ENCODE measurements at places on chromosomes 5 and 9.

DNA sequence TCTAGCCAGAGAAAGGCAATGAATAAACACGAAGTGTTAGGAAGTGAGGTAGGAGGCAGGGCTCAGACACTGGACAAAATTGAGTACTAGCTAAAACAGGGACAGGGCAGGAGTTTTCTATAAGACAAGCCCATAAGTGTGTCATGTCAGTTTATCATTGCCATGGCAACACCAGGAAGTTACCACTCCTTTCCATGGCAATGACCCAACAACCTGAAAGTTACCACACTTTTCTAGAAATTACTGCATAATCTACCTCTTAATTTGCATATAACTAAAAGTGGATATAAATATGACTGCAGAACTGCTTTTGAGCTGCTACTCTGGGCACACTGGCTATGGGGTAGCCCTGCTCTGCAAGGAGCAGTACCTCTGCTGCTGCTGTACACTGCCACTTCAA lies 442.5 kb upstream of the COX7C start:
- no peak for DNase-seq

DNA sequence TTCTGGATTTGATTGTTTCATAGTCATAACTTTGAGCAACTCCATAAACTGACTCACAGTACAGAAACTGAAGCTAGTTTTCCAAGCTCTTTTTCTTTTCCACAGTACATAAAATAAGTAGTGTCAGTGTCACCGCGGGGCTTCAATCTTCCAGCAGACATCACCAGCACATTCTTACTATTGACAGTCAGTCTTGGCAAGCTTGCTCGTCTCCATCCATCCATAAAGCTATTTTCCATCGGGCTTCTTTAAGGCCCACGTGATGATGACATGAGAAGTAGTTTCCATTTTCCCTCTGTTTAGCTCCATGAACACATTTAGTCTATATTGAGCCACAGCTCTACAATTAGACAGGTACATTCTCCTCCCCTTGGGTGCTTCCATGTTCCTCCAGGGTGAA lies 443.4 kb downstream of the KDM4C start:
- DNase-seq = no peak

GRCh38 chr9:33023661-33024060 lies 1.4 kb upstream of the DNAJA1 start:
- DNase-seq = no peak

DNA sequence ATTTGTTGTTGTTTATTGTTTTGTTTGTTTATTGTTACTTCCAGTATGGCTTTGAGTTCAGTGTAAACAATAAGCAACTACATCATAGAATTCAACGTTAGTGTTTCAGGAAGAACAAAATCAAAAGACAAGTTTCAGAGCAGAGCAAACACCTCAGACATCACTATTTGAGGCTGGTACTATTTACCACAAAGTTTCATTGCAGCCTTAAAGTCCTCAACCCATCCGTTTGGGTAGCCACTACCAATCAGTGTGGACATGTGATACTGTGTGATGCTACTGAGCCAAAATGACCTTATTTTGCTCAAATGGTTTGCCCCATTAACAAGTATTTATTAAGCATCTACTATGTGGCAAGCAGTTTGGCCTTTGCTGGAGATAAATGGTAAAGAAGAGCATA lies 458.5 kb upstream of the PTGER4 start:
- DNase-seq = no peak

DNA sequence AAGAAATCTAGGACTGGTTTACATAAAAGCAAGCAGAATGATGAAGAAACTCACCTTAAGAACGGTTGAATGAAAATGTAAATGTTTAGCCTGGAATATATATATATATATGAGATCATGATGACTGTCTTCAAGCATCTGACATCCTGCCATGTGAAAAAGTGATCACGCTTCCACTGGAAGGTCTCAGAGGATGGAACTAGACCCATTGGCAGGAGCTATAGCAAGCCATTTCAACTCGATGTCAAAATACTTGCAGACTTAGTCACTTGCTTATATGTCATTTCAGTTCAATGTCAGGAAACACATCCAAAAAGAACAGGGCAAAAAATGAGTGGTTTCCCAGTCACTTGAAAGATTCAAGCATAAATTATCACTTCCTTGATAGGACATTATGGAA lies 22.2 kb upstream of the TMEM161B start:
- no peak for DNase-seq

Data from CD14-positive monocyte (primary cell).